ENCODE measurements at places on chromosomes 6 and 20. TPM values are rescaled to one million over a fixed set of nuclear protein-coding genes. Genes with fewer than 3 reads are reported as not detected.

Gene GNRH2
- not detected for total RNA-seq

Gene C20orf144
- total RNA-seq, result not detected

Gene SPDEF
- 0.71 TPM for total RNA-seq

- H3K36me3 ChIP-seq, result no peaks in the 10 kb centered on the region
- H3K4me3 ChIP-seq, result peak overlapping the region; percentile 16
- peak overlapping the region; percentile 47 for H3K27ac ChIP-seq
- no peak for DNase-seq
- no peaks in the 10 kb centered on the region for H3K27me3 ChIP-seq
Observed at GRCh38 chr6:116059713-116060571, 749 bp downstream of the FRK start.

DNA sequence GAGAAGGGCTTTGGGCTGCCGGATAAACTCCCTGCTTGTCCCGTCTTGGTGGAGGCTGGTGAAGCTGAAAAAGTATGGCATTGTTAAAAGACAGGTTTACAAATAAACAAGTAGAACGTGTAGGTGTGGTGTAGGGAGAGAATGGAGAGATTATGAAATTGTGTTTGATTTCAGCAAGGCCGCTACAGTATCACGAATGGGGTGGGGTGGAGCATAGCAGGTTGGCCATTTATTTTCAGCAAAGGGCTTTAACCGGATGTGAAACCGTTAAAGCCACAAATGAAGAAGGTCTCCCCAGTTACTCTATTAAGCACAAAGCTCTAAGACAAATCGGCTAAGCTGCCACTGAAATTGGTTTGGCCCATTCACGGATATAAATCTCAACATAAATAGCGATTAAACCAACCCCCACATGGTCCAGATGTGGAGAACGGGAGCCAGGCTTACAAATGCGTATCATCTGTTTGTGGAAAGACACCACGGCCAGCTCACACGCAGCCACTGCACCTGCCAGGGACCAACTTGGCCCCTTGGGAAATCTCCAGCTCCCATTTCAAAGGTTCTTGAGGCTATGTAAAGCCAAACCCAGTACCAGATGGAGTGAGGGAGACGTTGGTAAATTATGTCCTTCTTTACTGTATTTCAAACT, 94.0 kb downstream of the ZMYND8 start:
- H3K4me3 ChIP-seq, result no peak overlapping the region
- H3K27ac ChIP-seq, result peak overlapping the region; percentile 48
- DNase-seq, result no peak
- no peaks in the 10 kb centered on the region for H3K27me3 ChIP-seq

GRCh38 chr6:143139239-143139784, 78.6 kb downstream of the AIG1 start:
- peaks cover 14% of the 10 kb centered on the region for H3K4me1 ChIP-seq
- no peak overlapping the region for H3K4me3 ChIP-seq
- no peaks in the 10 kb centered on the region for H3K27me3 ChIP-seq
- H3K36me3 ChIP-seq, result no peaks in the 10 kb centered on the region
- no peak for DNase-seq

- peaks cover 18% of the 10 kb centered on the region for H3K4me1 ChIP-seq
- no peak for DNase-seq
- no peaks in the 10 kb centered on the region for H3K27me3 ChIP-seq
- H3K27ac ChIP-seq, result peak overlapping the region; percentile 54
- no peak overlapping the region for H3K4me3 ChIP-seq
Observed at GRCh38 chr6:45504947-45505346, 127.2 kb upstream of the SUPT3H start.

DNA sequence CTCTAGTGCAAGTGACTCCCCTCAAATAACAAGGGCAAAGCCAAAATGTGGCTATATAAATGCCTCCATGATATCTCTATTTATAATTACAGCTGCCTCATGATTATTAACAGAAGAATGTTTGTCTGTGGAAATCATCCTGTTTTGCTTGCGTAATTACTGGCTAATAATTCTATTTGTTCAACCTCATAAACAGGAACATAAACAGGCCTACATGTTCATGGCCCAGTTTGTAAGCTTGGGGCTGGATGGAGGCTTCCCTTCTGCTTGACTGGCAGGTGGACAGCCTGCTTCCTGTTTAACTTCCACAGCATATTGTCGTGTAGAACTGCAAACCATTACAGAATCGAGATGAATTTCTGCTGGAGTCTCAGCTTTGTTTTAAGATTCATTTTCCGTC, 766.0 kb upstream of the MAP3K7 start:
- no peak overlapping the region for H3K27ac ChIP-seq
- DNase-seq, result no peak
- H3K27me3 ChIP-seq, result no peaks in the 10 kb centered on the region

DNA sequence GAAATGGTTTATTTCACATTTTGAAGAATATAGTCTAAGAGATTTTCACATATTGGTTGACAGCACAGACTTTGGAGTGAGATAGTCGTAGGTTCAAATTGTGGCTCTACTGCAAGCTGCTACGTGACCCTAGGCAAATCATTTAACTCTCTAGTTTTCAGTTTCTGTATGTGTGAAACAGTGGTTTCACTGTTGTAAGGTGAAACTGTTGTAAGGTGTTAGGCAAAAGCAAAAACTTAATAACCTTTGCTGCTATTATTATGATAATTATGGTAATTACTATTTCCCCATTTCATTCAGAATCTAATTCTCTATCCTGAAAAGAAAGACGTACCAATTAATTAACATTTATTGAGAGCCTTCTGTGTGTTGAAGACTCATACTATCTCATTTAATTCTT, 144.2 kb downstream of the REV3L start:
- peaks cover 16% of the 10 kb centered on the region for H3K36me3 ChIP-seq
- no peak overlapping the region for H3K27ac ChIP-seq
- H3K4me3 ChIP-seq, result no peak overlapping the region
- DNase-seq, result no peak

DNA sequence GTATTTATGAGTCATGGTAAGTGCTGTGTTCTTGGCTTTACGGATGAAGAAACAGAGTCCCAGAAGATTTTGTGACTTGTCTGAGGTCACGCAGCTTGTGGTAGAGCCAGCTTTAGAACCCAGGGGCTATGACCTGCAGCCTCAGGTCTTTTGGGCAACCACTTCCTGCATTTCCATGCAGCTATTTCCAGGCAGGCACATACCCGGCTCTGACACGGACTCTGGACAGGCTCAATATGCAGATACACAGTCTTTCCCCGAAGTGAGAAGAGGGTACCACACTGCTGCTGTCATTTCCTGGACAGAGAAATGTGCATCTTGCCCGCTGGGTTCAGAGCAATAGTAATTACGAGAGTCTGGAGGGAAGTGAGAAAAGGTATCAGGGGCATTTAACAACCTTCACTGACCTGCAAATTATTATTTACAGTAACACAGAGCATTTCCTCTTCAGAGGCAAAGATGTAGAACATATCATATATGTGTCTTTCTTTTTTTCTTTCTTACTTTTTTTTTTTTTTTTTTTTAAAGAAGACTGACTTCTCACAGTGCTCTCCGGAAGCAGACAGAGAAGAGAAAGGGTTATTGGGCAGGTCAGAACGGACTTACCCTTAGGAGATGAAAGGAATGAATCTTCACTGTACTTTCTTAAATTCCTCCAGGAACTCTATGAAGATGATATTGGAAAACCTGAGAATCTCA, 185.1 kb downstream of the CLIC5 start:
- no peak overlapping the region for H3K27ac ChIP-seq
- no peaks in the 10 kb centered on the region for H3K4me1 ChIP-seq
- H3K27me3 ChIP-seq, result no peaks in the 10 kb centered on the region
- H3K36me3 ChIP-seq, result no peaks in the 10 kb centered on the region
- no peak overlapping the region for H3K4me3 ChIP-seq

DNA sequence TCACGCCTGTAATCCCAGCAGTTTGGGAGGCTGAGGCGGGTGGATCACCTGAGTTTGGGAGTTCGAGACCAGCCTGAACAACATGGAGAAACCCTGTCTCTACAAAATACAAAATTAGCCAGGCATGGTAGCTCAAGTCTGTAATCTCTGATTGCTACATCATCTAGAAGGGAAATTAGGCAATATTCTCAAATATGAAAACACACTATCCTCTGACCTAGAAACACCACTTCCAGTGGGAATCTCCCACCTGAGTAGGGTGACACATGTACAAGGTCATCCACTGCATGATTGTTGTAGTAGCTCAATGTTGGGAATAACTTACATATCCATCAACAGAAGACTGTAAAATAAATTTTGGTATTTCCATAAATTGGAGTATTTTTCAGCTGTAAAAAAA, 19.1 kb upstream of the SIRPD start:
- no peaks in the 10 kb centered on the region for H3K4me1 ChIP-seq
- H3K27me3 ChIP-seq, result no peaks in the 10 kb centered on the region
- DNase-seq, result no peak
- no peaks in the 10 kb centered on the region for H3K36me3 ChIP-seq

DNA sequence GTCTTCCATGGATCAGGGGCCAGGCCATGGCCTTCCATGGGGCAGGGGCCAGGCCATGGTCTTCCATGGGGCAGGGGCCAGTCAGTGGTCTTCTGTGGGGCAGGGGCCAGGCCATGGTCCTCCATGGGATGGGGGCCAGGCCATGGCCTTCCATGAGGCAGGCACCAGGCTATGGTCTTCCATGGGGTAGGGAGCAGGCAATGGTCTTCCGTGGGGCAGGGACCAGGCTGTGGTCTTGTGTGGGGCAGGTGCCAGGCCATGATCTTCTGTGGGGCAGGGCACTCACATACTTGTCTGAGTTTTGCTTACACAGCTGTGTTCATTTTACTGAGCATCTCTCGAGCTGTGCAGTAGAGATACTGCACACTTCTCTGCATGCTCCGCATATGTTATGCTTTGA, 57.3 kb upstream of the THBS2 start:
- no peaks in the 10 kb centered on the region for H3K4me1 ChIP-seq
- H3K27me3 ChIP-seq, result no peaks in the 10 kb centered on the region
- H3K27ac ChIP-seq, result no peak overlapping the region
- no peaks in the 10 kb centered on the region for H3K36me3 ChIP-seq
- no peak for DNase-seq

DNA sequence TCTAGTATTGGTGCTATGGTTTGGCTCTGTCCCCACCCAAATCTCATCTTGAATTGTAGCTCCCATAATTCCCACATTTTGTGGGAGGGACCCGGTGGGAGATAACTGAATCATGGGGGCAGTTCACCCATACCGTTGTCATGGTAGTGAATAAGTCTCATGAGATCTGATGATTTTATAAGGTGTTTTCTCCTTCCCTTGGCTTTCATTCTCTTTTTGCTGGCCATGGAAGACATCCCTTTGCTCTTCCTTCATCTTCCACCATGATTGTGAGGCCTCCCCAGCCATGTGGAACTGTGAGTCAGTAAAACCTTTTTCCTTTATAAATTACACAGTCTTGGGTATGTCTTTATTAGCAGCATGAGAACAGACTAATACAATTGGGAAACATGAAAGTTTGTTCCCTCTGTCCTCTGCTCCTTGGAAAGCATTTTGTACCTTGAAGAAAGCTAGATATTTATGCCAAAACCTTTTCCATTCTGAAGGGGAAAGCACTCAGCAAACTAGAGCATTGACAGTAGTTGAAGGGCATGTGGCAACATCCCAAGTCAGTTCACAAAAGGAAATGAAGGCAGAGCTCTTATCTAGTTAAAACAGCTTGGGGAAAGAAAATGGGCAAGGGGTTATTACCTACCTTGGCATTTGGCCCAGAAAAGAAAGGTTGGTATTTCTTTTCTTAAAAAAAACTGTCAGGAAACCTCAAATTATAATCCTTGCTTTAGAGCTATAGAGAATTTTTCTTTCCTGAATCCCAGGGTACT, 10.7 kb upstream of the TNFAIP3 start:
- H3K4me3 ChIP-seq, result no peak overlapping the region
- no peak overlapping the region for H3K27ac ChIP-seq
- no peaks in the 10 kb centered on the region for H3K36me3 ChIP-seq
- no peaks in the 10 kb centered on the region for H3K27me3 ChIP-seq
- no peak for DNase-seq

DNA sequence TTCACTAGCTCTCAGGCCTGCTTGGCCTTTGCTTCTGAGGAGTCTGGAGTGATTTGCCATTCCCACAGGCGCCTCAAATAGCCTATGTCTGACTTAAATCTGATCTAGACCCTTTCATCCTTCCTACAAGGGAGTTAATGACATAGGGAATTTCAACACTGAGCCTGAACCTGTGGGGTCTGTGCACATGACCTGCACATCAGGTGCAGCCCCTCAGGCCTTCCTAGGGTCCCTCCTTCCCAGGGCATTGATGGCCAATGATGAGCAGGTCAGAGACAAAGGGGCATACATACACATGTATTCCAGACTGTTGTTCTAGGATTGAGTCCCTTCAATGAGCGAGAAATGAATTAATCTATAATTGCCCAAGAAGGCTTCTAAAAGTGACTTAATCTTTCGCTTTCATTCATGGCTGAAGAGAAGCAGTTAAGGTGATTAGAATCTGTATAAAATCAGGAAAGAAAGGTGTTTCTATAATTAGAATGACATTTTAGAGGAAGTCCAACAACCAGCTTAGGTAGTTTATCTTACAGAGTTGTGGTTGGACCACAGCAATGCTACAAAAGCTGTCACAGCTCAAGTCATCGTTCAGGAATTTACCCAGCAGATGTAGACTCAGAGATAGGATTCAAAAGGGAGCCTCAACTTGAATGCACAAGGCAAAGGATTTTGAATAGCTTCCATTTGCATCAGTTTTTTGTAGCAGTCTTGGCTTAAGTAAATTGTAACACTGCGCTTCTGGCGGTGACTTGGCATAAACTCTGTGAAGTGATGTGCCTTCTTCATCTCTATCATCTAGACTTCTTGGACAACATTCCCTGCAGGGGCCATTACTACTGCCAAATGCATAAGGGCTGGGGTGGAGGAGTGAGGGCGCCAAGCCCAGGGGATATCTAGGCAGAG, 27.0 kb upstream of the TBC1D7 start:
- H3K27me3 ChIP-seq, result no peaks in the 10 kb centered on the region
- H3K36me3 ChIP-seq, result no peaks in the 10 kb centered on the region
- no peaks in the 10 kb centered on the region for H3K4me1 ChIP-seq
- H3K27ac ChIP-seq, result peak overlapping the region; percentile 54
- H3K4me3 ChIP-seq, result no peak overlapping the region

- H3K27me3 ChIP-seq, result no peaks in the 10 kb centered on the region
- DNase-seq, result no peak
- H3K36me3 ChIP-seq, result no peaks in the 10 kb centered on the region
- no peak overlapping the region for H3K27ac ChIP-seq
- no peak overlapping the region for H3K4me3 ChIP-seq
- H3K4me1 ChIP-seq, result no peaks in the 10 kb centered on the region
Observed at GRCh38 chr6:166405386-166405785, 22.6 kb upstream of the MPC1 start.

- DNase-seq, result no peak
- H3K36me3 ChIP-seq, result no peaks in the 10 kb centered on the region
- no peak overlapping the region for H3K27ac ChIP-seq
- no peaks in the 10 kb centered on the region for H3K27me3 ChIP-seq
- no peak overlapping the region for H3K4me3 ChIP-seq
Observed at GRCh38 chr6:93584300-93584699, 164.9 kb upstream of the EPHA7 start.
